ENCODE measurements at places on chromosomes 3 and 15. TPM values are rescaled to one million over a fixed set of nuclear protein-coding genes. Genes with fewer than 3 reads are reported as not detected.

GRCh38 chr3:24704496-24704895 is 209.8 kb upstream of the THRB start:
- no peak for DNase-seq

DNA sequence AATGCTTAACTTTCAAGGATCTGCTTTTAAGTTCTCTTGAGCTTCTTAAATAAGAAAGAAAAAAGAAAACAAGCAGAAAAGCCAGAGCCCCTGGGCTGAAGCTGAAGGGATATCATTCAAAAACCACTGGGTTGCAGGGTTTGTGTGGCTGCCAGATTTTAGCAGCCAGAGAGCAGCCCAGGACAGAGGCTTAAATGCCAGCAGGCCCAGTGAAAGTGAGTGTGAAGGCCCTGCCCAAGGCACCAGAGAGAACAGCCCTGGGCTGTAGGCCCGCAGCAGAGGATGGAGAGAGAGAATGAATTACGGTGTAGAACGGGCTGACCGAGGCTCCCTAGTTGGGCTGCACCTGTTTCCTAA is 106.3 kb upstream of the BOC start:
- DNase-seq: no peak

- DNase-seq: no peak
Observed at GRCh38 chr3:112805126-112805525, 41.5 kb downstream of the CD200R1L start.

CLDN16 gene
- 0.13 TPM for polyA plus RNA-seq

DNA sequence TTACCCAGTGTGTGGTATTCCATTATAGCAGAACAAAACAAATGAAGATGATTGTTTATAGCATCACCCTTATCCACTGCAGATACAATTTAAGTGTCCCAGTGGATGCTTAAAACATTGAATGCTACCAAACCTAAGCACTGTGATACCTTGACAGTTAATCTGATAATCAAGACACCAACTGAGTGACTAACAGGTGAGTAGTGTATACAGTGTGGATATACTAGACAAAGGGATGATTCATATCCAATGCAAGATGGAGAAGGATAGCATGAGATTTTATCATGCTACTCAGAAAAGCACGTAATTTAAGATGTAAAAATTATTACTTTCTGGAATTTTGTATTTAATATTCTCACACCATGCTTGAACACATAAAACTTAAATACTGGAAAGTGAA is 1449.0 kb downstream of the OTOL1 start:
- DNase-seq: no peak

GRCh38 chr3:140399871-140400270 is 278.0 kb upstream of the TRIM42 start:
- no peak for DNase-seq

IL16 gene
- 6.6 TPM for polyA plus RNA-seq

GRCh38 chr15:39889601-39890000 is 30.5 kb downstream of the GPR176 start:
- DNase-seq: no peak

GRCh38 chr3:179666436-179667035 is 13.7 kb downstream of the USP13 start:
- no peak for DNase-seq

DNA sequence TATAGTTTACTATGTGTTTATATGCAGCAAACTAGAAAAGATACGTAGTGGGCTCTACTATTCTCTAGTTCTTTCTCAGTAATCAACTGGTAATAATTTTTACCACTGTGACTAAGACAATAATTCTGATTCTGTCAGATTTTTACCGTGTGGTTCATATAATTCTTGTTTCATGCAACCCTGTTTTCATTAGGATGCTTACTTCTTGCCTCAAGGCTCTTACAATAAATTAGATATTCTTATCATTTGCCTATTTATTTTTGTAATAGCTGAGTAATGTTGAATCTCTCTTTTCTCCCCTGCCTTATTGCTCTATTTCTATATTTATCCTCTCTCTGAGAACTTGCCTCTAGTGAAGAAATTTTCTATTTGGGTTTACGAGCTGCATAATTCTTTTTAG is 524.7 kb downstream of the NAALADL2 start:
- no peak for DNase-seq

DNA sequence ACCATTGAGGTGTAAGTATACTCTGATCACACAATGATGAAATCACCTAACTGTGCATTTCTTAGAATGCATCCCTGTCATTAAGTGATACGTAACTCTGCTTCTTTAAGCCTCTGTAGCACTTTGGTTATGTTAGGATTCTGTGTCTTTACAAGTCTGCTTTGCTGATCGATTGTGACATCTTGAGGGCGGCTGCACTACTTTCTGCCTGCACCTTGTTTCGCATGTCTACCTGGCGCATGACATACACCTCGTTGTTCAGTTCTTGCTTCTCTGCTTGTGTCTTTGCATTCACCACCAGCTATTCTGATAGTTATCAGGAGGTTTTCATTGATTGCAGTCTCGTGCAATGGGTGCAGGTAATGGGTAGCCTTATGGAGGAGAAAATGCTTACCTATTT is 32.7 kb downstream of the IGF1R start:
- no peak for DNase-seq

- DNase-seq: no peak
Observed at GRCh38 chr3:66572938-66573710, 72.3 kb upstream of the LRIG1 start.

DNA sequence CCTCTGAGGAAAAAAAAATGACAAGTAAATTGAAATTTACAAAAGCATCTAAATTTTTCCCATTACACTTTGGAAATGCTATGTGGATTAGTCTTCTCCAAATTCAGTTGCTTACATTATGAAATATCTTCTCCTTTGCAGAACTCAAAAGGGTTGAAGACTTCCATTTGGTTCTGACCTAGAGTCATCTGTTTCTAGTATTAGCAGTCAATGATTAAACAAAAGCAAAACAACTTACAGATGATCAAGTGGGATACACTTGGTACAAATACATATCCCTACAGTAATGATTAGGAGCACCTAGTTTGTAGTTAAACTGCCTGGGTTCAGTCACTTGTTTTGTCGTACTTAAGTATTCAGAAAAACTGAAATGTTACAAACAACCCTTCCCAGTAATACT is 136.2 kb downstream of the MBNL1 start:
- no peak for DNase-seq

HIGD2B gene
- polyA plus RNA-seq: not detected

DNA sequence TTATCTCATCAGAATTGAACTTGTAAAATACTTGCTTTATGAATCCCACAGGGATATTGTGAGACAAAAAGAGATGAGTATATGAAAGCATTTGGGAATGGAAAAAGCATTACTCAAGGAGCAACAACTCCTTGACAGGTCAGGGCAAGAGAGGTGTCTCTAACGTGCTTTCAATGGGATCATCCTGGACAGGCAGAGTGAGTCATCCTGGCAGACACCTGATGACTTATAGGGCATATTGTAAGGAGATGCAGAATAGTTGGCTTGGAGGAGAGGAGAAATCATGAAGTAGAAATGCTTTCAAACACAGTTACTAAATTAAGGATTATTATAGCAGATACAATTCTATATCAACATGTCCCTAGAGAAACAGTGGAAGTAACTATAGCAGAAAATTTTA is 71.9 kb upstream of the THSD4 start:
- DNase-seq: no peak

STRIT1 gene
- 49.3 TPM for polyA plus RNA-seq

- DNase-seq: no peak
Observed at GRCh38 chr15:48966595-48967301, 3.0 kb upstream of the SHC4 start.

RASGRF1 gene
- 0.13 TPM for polyA plus RNA-seq

DNA sequence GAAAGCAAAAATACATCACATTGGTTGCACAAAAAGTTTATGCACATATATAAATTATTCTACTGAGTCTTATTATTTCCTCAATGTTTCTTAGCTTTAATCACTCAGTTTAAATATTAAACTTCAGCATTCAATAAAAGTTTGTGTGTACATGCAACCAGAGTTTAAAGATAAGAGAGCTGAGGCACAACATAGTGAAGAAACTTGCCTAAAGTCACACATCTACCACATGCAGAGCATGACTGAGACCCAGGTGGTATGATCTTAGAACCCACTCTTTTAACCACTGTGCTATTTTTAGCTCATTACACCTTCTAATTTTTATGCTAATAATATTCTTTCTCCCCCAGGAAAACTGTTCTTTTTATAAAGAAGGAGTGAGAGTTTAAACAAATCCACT is 96.1 kb upstream of the GOLIM4 start:
- no peak for DNase-seq

DNA sequence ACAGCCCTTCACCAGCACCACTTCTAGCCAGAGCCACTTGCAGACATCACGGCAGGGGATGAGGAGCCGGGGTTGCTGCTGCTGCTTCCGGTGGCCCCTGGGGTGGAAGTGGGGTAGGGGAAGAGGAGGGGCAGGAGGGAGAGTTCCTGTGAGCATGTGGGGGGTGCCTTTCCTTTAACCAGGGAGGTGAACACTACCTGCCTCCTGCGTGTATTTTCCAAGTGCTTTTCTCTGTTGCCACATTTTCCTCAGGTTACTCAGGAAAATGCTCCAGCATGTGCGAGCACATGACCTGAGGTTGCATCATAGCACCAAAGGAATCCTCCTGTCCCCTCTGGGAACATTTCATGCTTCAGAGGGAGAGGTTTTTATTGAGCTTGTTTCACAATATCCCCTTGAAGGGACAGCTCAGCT is 12.2 kb upstream of the SACM1L start:
- no peak for DNase-seq

DNA sequence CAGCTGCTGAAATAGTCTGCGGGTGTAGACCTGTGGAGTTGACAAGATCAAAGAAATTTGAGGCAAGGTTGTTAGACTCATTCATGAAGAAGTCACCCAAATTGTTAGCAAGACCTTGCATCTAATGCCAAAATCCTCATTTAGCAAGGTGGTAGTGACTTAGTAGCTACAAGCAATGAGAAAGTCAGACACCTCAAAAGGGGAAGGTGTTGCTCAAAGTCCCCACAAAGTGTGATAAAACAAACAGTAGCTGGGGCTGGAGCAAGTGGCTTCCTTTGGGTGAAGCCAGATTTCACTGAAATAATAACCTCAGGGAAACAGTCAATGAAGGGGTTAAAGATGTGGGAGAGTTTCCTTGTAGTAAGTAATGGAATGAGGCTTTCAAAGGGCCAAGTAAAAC is 44.9 kb downstream of the CD86 start:
- no peak for DNase-seq

DNA sequence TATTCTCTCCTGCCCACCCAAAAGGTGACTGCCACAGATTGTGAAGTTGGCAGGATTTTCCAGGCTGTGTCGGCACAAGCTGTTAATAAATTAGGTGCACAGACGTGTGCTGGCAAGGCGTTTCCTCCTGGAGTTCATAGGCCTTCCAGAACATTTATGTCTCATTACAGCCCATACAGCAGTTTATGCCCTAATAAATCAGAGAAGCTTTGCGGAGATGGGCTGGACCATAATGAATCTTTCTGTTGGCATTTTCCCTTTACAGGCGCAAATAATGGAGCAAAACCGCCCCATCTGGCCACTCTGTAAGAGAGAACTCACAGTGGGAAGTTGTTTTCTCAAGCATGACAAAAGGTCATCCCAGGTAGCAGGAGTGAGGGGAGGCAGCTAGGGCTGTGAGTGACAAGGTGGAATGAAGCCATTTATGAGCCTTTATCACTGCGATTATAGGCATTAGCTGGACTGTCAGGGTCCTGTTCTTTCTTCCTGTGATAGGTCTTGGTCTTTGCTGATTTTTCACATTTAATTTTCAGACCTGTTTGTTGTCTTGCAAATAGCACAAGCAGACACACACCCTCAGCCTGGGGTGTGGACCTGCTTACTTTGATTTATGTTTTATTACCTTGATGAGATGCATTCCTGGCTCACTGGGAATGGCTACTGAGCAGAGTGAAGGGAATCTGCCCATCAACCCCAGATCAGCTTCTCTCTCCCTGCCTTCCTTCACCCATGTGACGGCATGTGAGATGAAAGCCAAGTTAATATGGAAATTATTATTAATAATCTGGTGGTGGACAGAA is 257.5 kb downstream of the LRTM1 start:
- DNase-seq: no peak

DNA sequence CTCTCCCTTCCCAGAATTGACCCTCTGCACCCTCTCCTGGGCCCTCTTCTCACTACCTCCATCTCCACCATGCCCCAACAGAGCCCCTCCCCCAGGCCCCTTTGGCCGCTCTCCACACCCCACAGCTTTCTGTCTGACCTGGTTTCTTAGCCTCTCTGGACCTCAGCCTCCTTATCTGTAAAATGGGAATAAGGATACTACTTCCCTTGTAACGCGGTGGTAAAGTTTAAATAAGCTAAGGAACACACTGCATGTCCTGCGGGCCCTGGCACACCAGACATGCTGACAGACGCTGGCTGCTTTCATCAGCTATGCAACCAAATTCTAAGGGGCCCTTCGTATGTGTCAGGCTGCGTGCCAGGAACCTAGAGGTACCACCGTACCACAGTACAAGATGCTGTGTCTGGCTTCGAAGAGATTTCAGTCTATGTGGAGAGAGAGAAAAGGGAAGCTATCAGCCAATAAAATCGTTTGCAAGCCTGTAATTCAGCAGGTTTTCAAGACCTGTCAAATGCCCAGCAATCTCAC is 777 bp upstream of the SLC51A start:
- DNase-seq: no peak

GRCh38 chr15:58977887-58978286 is 9.6 kb upstream of the RNF111 start:
- DNase-seq: no peak

GRCh38 chr3:13610006-13610570 is 61.2 kb downstream of the FBLN2 start:
- no peak for DNase-seq

DNA sequence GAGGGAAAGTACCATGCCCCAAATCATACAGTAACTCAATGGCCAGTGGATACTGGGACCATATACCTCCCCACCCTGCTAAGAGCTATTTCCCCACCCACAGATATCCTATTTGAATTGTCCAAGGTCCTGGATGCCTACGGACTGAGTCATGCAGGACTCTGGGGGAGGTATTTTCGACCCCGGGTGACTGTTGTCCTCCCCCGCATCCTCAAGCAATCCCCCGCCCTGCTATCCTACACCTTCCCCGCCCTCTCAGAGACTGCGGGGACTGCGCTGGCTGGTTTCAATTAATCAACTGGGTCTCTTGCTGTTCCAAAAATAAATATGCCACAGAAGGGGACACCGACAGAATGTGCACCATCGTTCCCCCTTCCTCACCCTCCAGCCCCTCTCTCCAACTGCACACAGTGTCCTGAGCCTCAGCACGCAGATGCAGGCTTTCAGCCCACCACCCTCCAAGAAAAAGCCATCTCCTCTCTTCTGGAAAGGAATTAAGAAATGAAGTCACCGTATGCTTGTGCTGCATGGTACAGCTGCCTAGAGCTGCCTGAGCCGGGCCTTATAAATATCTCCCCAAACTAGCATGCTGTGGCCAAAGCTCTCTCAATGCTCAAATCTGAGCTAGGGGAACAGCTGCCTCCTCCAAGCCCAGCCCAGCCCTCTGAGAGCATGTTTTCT is 8.1 kb downstream of the CAV3 start:
- DNase-seq: no peak
